ENCODE measurements at places on chromosomes 5 and 9. TPM values are rescaled to one million over a fixed set of nuclear protein-coding genes. Genes with fewer than 3 reads are reported as not detected.

GRCh38 chr5:133775584-133776304, 163.4 kb upstream of the FSTL4 start:
- DNase-seq, result no peak

DNA sequence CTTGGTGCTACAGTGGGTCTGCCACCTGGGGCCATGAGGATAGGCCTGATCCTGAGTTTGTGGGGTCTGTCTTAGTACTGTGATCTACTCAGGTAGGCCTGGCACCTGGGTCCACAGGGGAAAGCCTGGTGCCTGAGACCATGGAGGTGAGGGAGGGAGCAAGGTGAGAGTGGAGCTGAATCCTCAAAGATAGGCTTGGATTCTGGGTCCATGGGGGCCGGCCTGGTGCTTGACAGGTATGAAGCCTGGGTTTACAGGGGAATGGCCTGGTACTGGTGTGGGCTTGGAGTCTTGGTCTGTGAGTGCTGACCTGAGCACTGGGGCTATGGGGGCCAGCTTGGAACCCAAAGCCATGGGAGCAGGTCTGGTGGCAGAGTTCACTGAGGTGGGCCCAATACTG, 439.2 kb upstream of the SMARCA2 start:
- no peak for DNase-seq

GRCh38 chr9:18058564-18059442, 415.1 kb upstream of the ADAMTSL1 start:
- no peak for DNase-seq

DNA sequence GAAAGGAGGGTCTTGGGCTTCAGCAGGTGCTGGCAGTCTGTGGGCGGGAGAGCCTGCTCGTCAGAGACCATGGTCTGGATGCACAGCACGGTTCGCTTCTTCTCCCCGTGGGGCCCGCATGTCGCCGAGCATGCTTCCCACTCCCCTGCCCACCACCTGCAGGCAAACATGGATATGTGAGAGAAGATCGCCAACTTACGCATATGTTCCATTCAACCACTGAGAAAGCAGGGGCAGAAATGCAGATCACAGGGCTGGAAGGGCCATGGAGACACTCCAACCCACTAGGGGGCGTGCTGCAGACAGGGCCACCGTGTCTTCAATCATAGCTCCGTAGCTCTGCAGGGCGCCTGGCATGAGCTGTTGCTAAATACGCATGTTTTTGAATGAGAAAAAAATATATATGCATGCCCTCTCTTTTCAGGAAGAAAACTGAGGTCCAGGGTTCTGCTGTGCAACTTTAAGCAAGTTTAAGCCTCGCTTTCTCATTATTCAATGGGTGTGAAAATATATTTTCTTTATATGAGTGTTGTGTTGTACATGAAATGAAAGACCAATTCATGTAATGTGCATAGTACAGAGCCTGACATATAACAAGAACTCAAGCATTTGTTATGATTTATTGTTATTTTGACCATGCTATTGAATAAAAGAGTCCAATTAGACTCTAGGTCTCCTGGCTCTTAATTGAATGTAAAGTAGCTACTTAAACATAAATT, 148.0 kb downstream of the TARS1 start:
- DNase-seq, result no peak

The NIPAL4 gene
- total RNA-seq, result 49.8 TPM

Data from ureter (tissue), 1 donor.